ENCODE measurements at places on chromosomes 1 and 21. TPM values are rescaled to one million over a fixed set of nuclear protein-coding genes. Genes with fewer than 3 reads are reported as not detected.

Gene LRRC71
- not detected for total RNA-seq

Gene OR2T11
- not detected for total RNA-seq

Gene KCNE1
- 7.5 TPM for total RNA-seq

Gene BCAN
- total RNA-seq, result 0.29 TPM

Gene RUNX3
- 1.3 TPM for total RNA-seq

Gene UBASH3A
- 0.44 TPM for total RNA-seq

Gene SLC35D1
- total RNA-seq, result 2.6 TPM

Gene CTPS1
- total RNA-seq, result 10.3 TPM

Gene ZBTB8A
- total RNA-seq, result 4.7 TPM

Gene WDTC1
- total RNA-seq, result 50.6 TPM

Gene MTOR
- 34.1 TPM for total RNA-seq

Gene TTC24
- total RNA-seq, result not detected

Gene FCGR2B
- 42.4 TPM for total RNA-seq

Gene PKN2
- total RNA-seq, result 31.6 TPM

Gene PRAMEF2
- total RNA-seq, result not detected
